ENCODE measurements at places on chromosomes 3 and 15.

DNA sequence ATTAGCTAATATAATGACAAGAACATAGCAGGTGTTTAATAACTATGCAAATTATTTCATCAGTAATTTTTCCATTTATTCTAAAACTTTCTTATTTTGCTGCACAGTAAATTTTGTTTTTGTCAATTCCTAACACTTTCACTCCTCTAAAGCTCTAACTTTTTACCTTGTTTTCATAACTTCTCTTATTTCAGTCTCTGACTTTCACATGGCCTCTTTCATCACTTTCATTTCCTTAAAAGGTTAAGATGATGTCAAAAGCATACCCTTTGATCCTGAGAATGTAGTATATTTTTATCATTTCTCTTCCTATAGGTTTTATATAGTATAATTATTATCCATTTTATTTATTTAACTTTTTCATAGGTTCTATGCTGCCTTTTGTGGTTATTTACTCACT, 1325.8 kb upstream of the ALCAM start:
- no peak for DNase-seq

- no peak for DNase-seq
Observed at GRCh38 chr15:72562386-72562785, 88.3 kb downstream of the ARIH1 start.

DNA sequence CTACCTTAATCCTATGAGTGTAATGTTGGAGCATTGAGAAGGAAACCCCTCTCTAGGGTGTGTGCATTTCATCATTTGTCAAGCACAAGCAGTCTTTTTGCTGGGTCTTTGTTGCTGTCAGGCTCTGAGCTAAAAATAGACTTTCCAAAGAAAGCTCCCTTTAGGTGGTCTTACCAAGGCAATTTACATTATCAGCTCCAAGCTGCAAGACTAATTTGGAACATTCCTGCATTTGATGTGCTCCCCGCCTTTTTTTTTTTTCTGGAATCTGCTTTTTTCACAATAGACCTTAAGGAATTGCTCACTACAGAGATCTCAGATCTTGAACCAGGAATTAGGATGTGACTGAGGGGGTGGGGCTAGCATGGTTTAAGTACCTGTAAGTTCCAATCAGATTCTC, 60.6 kb upstream of the STAC start:
- DNase-seq, result no peak

GRCh38 chr15:58506064-58506490, 74.3 kb downstream of the LIPC start:
- DNase-seq, result no peak

DNA sequence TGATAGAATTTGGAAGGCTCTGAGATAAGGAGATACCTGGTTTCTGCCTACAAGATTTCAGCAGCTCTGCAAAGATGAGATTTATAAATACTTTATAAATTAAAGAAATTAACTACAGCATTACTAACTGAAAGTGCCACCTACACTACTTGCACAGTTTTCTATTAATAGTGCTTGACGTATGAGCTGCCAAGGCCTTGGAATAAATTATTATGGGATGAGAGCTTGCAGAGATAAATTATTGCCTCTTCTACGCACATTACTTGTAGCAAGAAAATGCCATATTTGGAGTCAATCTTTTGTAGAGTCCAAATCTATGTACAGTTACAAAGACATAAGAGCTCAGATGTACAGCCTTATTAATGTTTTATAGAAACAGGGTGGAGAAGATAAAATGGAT, 89.1 kb downstream of the BCHE start:
- DNase-seq, result no peak

GRCh38 chr3:146026547-146026946, 134.4 kb downstream of the PLOD2 start:
- DNase-seq, result no peak

GRCh38 chr3:12158387-12159226, at the start of gene TIMP4:
TSS of gene TIMP4 (minus strand) at chr3:12158912. CDS start at chr3:12158840, 72 bp downstream.
- DNase-seq, result no peak

DNA sequence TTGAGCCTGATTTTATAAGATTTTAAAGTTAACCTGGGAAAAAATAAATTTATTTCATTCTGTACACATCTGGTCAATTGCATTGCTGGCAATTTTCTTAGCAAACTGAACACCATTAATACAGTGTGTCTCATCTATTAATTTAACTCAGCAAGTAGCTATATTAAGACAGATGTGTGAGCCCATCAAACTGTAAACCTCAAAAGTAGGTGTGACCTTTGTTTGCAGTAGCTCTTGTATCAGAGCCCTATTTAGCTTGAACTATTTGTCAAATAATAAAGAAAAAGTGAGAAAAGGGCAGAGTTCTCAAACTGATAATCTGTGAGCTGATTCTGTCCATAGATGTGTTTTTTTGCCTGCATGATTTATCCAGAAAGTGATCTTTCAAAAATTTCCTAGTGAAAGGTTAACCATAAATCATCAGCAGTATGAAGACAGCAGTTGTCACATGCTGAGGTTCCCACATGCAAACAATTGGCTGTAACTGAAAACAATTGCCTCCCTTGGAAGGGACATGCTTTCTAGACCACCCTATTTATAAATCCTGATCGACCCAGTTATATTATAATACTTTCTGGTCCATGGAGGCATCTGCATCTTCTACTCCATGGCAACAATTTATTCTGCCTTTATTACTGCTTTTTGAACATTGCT, 646.5 kb downstream of the NSUN3 start:
- no peak for DNase-seq
